BE2C (cell line): ENCODE measurements at places on chromosomes 12 and 14.
A peak's percentile ranks its signal among the peaks of the same experiment; 100 is the strongest.

DNA sequence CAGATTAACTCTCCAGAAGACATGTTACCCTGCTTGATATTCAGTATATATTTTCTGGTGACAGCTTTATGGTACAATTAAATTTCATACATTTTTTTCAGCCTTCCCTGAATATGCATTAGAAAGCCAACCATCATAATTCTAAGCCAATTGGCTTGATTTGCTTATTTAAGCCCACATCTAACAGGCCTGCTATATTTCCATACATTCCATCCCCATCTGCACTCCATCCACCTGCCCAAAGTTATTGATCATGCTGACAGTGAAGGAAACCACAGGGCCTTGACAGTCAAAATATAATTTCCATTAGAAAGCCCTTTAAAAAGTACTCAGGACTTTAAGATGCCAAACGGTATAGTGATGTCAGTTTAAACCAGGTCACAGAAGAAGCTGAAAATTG, 164.3 kb downstream of the GXYLT1 start:
- no peak for DNase-seq

- DNase-seq = no peak
Measured at GRCh38 chr12:19048943-19049342, 80.6 kb upstream of the PLEKHA5 start.

DNA sequence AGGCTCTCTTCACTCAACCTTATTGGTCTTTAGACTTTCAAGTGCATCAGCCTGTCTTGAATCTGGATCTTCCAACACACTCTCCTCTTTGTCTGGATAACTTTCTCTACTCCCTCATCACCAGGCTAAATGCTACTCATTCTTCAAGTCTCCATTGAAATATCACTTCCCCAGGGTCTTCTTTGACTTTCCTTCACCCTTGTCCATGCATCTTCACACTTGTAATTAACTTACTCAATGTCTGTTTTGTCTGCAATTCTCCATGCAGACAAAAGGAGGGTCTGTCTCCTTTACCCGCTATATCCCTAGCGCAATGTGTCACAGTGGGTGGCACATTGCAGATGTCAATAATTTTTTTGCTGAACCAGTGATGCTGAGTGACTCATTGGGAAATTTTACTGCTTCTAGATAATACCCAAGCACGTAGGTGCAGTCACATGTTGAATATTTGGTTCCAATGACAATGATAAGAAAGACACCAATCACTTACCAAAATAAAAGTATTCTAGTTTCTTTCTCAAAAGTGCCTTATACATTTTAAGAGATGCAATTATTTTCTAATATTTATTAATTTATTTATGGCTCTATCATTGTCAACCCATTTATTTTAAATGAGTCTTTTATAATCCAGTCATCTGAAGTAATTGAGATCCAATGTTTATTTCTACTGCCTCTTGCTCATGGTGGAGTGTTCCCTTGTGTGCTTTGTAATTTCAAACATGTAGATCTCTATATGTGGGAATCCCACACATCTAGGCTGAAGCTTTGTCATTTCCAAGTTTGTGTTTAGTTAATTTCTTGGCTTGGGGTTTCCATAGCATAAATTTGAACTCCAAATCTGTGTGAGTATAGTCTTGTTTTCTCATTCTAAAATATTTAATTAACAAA, 21.7 kb upstream of the RFC5 start:
- no peak for DNase-seq

DNA sequence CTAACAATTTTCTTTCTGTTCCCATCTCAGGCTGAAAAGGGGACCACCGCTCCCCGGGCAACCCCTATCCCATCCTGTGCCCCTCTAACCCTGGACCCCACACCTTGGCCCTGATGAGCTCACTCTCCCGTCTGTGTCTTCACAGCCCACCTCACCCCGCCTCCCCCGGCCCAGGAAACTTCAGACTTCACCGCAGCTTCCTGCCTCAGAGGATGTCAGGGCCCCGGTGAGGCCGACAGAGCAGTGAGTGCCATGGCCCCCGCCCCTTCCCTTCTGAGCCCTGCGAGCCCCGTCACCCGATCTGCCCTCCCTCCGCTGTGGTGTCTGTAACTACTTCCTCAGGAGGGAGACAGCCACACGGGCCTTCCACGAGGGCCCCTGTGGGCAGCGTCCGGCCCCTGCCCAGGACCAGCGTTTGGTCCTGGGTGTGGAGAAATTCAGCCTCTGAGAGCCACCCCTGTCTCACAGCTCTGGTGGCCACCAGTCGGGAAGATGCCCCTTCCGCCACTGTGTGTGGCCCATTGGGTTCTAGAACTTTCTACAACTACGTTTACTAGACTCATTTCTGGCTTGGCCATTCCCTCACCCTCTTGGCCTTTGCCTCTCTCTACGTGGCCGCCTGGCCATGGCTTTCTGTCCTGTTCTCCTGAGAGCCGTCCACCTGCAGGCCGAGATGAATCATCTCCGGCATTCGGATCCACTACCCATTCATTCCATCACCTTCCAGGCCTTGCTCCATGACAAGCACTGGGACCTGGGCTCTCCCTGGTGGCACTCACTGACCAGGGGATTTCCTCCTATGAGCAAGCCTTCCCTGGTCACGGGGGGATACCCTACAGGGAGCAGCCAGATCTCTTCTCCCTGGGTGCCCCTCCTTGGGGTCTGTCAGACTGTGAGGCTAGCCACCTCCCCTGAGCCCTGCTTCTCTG, 3.4 kb downstream of the RHOF start:
- peak; percentile 7 for DNase-seq

DNA sequence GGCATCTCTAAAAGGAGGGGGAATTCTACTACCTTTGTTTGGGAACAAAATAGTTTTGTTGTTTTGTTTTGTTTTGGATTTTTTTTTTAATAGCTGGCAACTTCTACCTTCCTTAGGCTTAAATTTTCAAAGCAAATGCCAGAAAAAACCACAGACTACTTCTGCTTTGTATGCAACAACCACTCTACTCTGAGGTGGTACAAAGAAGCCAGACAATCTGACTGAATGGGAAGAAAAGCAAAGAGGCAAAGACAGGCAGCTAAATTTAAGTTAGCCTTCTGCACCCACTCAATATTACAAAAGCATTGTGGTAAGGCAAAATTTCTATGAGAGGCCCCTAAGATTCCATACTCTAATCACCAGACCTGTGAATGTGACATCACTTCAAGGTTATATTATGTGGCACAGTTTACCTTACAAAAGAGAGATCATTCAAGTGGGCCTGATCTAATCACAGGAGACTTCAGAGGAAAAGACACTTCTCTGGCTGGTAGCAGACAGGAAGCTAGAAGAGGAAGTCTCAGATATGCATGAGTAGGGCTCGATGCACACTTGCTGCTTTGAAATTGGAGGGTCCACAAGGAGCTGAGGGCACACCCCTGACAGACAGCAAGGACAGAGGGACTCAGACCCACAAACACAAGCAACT, 566.6 kb downstream of the RPS29 start:
- no peak for DNase-seq

GRCh38 chr12:24718617-24719016, 230.3 kb downstream of the BCAT1 start:
- no peak for DNase-seq

DNA sequence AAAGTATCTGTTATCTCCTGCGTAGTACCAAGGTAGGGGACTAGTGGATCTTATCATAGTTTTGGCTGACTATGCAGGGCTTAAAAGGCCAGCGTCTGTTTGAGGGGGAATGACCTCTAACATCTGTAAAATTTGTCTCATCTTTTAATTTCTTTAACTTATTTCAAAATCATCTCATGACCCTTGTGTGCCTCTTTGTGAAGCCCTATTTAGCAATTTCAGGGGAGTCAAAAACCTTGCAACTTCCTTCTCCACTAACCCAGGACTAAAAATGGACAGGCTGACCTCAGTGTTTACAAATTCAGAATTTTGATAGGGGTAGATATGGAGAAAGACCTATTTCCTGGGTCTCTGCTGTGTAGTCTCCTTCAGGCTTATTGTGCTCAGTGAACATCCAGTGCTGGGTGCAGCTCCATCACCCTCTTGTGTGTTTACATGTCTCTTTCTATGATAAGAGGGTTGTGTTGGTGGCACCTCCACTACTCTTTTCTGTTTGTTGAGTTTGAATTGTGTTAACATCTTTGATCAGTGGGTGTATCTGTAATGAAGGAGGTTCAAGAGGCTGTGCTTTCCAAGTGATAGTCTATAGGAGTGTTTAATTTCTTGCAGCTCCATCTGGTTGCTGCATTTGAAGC, 14.3 kb downstream of the NECAP1 start:
- no peak for DNase-seq

DNA sequence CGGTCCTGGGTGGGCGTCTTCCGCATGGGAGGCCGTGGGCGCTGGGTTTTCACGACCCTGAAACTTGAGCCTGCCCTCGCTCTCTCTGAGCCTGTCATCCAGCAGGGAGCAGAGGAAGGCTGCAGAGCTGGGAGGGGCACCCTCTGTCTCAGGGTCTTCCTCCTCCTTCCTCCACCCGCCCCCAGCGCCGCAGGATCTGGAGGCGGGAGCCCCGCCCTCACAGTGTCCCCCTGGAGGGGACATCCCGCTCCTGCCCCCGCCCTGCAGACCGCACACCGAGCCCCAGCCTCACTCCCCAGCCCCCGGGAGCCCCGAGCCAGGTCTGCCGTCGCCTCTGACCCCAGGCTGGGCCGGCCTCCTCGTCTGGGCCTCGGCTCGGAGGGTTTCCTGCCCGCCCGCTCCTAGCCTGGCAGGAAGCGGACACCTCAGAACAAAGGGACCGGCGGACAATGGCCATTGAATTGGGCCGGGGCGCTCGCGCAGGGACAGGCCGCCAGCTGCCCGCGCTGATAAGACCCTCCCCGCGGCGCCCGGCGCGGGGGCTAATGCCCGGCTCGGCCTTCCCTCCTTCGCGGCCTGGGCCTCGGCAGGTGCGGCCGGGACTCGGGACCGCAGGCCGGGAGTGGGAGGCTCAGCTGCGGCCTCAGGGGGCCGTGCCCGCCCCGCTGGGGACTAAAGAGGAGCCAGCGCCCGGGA, 15.3 kb upstream of the NUDT14 start:
- no peak for DNase-seq

DNA sequence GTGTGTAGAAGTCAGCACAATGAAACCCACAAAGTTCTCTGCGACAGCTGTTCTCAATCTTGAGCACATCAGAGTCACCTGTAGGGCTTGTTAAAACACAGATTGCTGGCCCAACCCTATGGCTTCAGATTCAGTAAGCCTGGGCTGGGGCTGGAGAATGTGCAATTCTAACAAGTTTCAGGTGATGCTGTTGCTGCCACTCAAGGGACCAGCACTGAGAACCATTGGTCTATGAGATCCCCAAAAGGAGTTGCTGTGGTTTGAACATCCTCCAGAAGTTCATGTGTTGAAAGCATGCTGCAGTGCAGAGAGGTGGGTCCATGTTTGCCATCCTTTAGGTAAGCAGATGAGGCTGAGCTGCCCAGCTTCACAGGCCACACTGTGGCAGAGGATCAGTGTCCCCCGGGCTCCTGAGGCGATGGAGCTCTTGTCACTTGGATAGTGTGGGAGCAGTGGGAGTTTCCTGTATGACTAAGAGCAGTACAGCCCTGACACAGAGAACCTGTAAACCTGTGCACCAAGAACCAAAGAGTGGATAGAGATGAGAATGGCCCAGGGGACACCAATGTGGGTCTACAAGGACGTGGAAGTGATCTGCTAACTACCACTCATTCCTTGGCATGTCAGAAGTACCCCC, 8.0 kb upstream of the RTRAF start:
- DNase-seq = no peak

GRCh38 chr12:49537231-49537751, 1.5 kb upstream of the KCNH3 start:
- no peak for DNase-seq

- no peak for DNase-seq
Measured at GRCh38 chr12:122878780-122879612, 16.9 kb downstream of the VPS37B start.

- DNase-seq = no peak
Measured at GRCh38 chr12:126935435-126935834, 1331.5 kb upstream of the TMEM132C start.

- DNase-seq = peak; percentile 24
Measured at GRCh38 chr12:116346741-116347140, 69.2 kb upstream of the MED13L start.

DNA sequence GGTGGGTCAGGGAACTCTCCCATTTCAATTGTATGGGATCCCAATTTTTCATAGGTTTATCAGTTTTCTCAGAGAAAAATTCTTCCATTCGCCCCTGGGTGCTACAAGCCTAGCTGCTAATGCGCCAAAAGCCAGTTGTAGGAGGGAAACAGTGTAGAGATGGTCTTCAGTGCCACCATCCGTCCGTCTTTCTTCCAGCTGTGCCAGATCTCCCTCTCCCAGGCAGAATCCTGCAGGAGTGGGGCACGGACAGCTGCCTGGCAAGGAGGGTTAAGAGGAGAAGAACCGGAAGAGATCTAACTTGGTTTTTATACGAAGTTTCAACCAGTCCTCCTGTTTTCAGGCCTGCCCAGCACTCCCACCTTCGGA, 38.9 kb upstream of the FUT8 start:
- no peak for DNase-seq

DNA sequence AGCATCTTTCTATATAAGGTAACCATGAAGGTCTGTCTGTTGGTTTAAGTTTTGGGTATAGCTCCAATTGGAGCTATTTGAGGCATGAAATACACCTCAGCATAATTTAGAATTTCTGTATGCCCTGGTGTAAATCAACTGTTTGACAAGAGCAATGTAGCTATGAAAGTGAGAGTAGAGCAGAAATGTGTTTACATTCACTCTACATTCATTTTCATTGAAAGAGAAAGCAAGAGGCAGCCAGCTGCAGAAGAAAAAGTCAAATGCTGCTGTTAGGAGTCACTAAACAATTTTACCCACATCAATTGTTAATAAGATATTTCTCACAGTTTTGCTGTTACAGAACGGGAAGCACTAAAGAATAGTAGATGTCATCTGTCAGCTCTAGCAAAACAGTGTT, 252.5 kb downstream of the SLC6A15 start:
- no peak for DNase-seq

- DNase-seq = no peak
Measured at GRCh38 chr12:25977047-25977446, 18.6 kb downstream of the RASSF8 start.

DNA sequence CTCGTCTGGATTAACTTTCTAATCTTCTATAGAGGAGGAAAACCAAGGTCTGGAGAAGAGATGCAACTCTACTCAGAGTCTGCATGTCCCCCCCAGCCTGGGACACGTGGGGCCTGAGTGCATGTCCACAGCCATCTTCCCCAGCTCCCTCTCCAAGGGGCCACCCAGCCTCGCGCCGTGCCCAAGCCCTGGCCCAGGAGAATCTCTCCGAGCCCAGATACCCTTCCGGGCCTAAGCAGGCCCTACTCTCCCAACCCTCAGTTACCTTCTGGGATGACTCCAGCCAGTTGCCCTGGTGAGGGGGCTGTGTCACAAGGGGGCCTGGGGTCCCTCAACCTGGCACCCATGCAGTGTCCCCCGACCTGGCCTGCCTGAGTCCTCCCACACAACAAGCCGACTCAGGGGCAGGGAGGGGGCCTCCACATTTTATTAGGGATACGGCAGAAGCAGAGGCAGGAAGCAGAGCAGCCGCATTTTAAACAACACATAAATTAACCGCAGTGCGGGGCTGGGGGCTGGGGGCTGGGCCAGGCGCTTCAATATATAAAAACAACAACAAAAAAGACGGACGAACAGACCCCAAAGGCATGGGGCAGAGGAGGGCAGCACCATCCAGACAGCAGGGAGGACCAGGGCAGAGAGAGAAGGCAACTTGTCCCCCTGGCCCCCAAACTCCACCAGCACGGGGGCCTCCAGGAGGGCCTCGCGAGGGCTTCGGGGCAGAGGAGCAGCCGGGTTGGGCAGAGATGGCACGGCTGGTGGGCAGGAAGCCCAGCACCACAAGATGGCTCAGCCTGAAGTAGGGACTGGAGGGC, 37.3 kb downstream of the NCKAP5L start:
- no peak for DNase-seq
